ENCODE measurements at places on chromosomes 13 and 19.

DNA sequence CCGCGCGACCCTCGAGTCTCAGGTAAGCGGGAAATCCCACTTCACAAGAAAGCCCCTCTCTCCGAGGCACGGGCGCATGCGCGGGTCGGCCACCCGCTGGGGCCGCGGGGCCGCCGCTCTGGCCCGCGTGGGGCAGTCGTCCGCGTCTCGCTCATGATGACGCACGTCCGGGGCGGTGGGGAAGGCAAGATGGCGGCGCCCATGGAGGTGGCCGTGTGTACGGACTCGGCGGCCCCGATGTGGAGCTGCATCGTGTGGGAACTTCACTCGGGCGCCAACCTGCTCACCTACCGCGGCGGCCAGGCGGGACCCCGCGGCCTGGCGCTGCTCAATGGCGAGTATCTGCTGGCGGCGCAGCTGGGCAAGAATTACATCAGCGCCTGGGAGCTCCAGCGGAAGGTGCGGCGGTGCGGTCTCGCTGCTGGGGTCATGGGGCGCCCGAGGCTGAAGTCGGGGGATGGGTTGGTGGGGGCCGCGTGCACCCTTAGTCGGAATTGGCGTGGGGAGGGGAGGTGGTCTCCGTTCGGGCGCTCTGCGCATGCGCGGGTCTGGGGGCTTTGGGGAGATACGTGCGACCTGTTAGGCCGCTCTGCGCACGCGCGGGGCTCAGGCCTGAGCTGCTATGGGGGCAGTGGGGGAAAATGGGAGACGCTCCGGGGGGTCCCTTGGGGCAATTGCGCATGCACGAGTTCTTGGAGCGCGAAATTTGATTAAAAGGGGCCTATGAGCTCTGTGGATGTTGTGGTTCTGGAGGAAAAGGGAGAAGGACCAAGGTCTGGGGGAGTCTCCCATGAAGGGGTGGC, at the start of gene WDR18:
WDR18 (plus strand) TSS at position 181 of the 803 bp plus-strand sequence; CDS start at position 190, 9 bp downstream.
- peak; percentile 90 for DNase-seq

GRCh38 chr19:35963514-35963913, 27.3 kb downstream of the LRFN3 start:
- no peak for DNase-seq

- no peak for DNase-seq
These were observed 43.3 kb downstream of the SPATA13 start for GRCh38 chr13:24203811-24204210.

DNA sequence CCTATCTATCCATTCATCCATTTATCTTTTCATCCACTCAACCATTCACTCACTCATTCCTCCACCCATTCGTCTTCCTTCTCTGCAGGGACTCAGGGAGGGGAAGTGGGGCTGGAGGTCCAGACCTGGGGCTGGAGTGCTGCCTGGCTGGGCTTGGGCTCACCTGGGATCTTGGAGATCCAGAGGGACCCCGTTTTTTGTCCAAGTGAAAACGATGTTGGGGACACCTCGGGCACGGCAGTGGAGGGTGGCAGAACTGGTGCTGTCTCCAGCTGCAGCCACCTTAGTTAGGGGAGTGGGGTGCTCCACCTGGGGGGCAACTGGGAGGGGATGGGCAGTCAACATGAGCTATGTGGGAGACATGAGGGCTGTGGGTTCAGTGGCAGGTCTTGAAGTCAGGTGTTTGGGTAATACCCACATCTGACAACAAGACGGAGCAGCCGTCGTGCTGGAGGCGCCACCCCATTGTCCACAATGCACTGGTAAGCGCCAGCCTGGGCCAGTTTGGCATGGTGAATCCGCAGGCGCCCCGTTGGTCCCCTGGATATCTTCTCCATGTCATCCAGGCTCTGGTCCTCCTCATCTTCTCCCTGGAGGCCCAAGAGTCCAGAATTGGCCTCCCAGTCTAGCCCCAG, 10.2 kb downstream of the NPHS1 start:
- DNase-seq = no peak

DNA sequence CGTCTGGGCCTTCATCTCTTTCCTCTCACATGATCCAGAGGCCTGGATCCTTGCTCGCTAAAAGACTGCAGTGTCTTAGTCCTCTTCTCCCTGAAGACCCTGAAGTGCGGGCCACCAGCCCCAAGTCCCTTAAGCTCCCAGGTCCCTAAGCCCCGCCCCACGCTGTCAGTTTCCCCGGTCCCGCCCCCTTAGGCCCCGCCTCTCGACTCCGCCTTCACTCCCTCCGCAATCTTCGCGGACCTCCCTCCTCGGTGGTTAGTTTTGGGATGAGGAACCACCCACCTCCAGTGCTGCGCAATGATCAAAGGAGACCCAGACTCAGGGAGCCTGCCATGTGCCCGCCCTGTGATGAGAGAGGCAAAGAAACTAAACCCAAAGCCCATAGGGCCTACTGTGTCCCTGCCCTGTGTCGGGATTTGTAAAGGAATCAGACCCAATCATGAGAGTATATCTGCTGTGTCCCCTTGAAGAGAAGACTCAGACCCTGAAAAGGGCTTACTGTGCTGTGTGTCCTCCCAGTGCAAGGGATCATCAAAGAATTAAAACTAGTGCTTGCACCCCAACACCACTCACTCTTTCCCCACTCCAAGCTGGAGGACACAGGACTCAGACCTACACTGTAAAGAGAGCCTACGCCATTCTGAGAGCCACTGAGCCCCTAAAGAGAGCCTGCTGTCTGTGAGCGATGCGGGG, 3.0 kb upstream of the COX6B1 start:
- peak; percentile 85 for DNase-seq

DNA sequence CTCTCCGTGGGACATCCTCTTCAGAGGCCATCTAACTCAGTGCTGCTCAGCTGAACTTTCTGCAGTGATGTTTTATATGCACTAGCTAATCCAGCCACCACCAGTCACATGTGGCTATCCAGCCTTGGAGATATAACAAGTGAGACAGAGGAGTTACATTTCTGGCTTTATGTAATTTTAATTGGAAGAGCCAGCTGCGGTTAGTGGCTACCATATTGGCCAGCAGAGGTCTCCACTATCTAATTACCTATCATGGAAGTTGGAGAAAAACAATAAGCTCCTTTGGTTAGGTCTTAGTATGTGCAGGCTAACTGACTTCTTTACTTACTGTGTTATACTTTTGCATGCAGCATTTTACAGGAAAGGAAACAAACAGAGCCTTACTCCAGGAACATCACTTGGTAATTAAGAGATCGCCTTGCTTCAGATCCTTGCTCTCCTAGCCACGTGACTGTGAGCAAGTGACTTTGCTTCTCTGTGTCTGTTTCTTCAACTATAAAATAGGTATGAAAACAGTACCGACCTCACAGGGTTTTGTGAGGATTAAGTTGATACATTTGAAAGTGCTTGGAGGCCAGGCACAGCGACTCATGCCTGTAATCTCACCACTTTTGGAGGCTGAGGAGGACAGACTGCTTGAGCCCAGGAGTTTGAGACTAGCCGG, 1.6 kb upstream of the KLK10 start:
- DNase-seq = no peak

GRCh38 chr13:25874907-25875306, 176.9 kb downstream of the SHISA2 start:
- peak; percentile 25 for DNase-seq

- no peak for DNase-seq
These were observed 423.1 kb downstream of the FGF14 start for GRCh38 chr13:101978552-101979315.

DNA sequence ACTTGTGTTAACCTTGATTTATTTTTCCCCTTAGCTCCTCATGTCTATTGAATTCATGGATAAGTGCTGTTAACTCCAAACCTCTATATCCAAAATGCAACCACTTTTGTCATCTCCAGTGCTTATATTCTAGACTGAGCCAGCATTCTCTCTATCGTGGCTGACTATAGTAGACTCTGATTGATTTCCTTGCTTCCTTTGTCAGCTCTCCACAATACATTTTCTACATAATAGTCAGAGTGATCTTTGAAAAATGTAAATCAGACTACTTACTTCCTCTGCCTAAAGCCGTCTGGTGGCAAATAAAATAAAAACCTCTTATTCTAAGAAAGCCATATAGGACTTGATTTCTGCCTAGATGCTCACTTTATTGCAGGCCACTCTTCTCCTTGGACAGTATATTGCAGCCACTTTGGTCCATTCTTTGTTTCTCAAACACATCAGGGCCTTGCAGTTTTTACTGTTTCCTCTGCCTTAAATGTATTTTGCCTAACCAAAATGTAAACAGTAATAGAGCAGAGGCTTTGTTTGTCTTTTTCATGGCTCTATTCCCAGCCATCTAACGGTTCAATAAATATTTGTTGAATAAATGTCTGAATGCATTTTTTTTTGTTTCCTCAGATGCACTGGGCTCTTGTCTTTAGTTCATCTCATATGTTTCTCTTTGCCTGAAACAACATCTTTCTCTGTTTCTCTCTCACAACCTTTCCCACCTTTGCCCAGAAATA, 243.6 kb upstream of the CSNK1A1L start:
- no peak for DNase-seq

GRCh38 chr13:59873856-59874255, 289.9 kb downstream of the DIAPH3 start:
- no peak for DNase-seq

- peak; percentile 67 for DNase-seq
These were observed 34.8 kb upstream of the C1QTNF9 start for GRCh38 chr13:24274452-24275021.

GRCh38 chr19:56218961-56219360, 16.9 kb downstream of the ZSCAN5C start:
- DNase-seq = no peak

- no peak for DNase-seq
These were observed 945.0 kb upstream of the PCDH20 start for GRCh38 chr13:62360609-62361008.

GRCh38 chr13:40814803-40815202, 25.4 kb downstream of the SLC25A15 start:
- DNase-seq = no peak

GRCh38 chr19:28553005-28553404, 659.9 kb downstream of the UQCRFS1 start:
- peak; percentile 0 for DNase-seq

GRCh38 chr19:32910094-32910493, 40.5 kb upstream of the SLC7A9 start:
- DNase-seq = no peak

DNA sequence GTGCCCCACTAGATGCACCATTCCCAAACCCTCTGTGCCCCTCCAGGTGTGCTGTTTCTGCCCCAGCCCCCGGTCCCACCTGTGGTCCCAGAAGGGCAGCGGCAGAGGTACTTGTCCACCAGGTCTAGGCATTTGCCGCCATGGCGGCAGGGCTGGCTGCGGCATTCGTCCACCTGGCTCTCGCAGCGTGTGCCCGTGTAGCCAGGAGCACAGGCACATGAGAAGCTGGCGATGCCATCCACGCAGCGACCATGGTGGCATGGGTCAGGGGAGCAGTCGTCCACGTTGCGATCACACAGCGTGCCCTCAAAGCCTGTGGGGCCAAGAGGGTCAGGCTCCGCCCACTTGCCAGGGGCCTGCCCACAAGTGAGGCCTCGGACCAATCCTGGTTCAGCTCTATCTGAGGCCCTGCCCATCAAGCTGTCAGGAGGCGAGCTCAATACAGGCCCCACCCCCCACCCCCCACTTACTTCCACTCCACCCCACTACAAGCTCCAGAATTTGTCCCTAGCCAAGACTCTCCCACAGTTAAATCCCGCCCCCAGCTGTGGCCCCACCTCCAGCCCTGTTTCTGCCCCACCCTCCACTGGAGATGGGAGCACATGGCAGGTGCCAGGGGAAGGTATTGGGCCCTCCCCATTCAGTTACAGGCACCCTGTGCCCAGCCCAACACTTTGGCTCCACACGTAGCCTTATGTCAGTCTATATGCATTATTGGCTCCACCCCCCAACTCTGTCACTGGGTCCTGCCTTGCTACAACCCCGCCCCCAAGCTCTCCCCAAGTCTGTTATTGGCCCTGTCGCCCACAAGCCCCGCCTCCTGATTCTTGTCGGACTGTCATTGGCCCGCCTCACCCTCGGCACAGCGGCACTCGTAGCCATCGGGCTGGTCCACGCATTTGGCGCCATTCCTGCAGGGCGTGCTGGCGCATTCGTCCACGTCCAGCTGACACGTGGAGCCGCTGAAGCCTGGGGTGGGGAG, 13.5 kb downstream of the NOTCH3 start:
- no peak for DNase-seq

GRCh38 chr19:53962887-53963431, at the start of gene CACNG8:
Gene CACNG8, plus strand, starts transcription at chr19:53962937.
- DNase-seq = no peak

GRCh38 chr19:5156231-5156986, 184.2 kb downstream of the PTPRS start:
- no peak for DNase-seq

DNA sequence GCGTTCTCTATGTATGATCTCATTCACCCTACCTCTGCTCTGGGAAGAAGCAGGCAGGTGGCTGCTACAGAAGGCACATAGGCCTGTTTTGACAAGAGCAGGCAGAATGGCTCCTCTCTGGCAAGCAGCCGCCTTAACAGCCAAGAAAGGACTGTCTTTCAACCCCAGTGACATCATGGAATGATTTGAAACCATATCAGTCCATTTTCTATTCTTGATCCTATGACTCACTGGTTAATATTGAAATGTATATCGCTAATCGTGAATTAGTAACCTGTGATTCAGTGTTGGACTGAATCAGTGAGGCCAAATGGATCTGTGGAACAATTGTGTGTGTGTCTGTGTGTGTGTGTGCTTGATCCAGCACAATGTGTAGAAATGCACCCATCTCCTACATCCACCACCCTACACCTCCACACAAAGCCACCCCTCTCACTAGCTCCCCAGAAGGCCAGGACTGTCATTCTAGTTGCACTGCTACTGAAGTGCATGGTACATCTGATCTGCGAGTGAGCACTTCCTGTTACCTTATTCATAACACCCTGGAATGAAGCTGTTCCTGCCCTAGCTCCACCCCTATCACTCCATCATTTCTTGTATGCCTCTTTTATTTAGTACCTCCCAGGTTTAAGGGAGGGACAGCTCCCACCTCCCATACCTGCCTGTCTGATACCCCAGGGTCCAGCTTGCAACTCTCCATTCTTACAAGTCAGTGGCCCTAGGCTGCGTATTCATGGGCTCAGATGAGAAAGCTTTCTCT, 460.0 kb downstream of the FOXO1 start:
- DNase-seq = no peak

- DNase-seq = peak; percentile 34
These were observed 19.2 kb downstream of the RYR1 start for GRCh38 chr19:38452430-38453366.

- DNase-seq = no peak
These were observed 44.0 kb downstream of the CCDC70 start for GRCh38 chr13:51905787-51906186.

DNA sequence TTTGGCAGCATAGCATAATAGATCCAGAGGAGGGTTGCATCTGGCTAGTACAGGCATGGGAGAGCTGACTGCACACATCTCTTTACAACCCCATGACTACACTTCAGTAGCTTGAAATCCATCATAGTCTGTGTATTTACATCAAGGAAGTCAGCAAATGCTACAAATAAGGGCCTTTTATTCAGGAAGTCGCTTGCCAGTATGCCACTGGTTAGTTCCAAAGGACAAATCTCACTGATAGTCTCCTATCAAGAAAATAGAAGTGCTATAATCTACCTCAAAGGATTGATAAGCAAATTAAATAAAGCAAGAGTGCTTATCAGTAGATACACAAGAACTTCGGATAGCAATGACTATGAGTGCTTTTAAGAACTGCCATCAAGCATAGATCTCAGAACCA, 112.7 kb downstream of the KLF12 start:
- no peak for DNase-seq

- no peak for DNase-seq
These were observed 70.1 kb downstream of the NALCN start for GRCh38 chr13:101346161-101346560.

GRCh38 chr13:40376867-40377535, 289.4 kb downstream of the FOXO1 start:
- DNase-seq = no peak
